ENCODE measurements at places on chromosomes 16 and 17. TPM values are rescaled to one million over a fixed set of nuclear protein-coding genes. Genes with fewer than 3 reads are reported as not detected.

CD68 gene
- 6.7 TPM for total RNA-seq

ARHGAP44 gene
- total RNA-seq, result 0.16 TPM

LRRC37A gene
- 1.5 TPM for total RNA-seq

TMEM238L gene
- not detected for total RNA-seq

SBK1 gene
- 9.7 TPM for total RNA-seq

MYH8 gene
- total RNA-seq, result not detected

ADGRG1 gene
- 3.0 TPM for total RNA-seq

TPSAB1 gene
- total RNA-seq, result not detected

SLFN11 gene
- 37.9 TPM for total RNA-seq

All from activated naive CD8-positive, alpha-beta T cell treated with anti-CD3 and anti-CD28 coated beads for 36 hours (primary cell).